ENCODE measurements at places on chromosomes 1 and 21.
A peak's percentile ranks its signal among the peaks of the same experiment; 100 is the strongest.

DNA sequence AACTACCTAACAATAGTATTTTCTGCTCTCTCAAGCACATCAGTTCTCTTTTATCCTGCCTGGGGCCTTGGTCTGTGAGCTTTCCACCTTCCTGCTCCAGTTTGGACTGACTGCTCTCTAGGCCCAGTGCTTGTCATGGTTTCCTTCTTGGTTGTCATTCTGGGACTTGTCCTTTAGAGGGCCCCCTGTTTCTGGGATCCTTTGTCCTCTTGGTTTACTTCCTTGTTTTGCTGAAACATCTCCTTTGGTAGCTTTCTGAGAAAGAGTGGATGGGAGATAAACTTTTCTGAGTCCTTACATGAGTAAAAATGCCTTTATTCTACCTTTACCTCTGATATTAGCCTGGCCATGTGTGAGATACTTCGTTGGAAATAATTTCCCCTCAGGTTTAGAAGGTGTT is 4.7 kb downstream of the SLC1A7 start:
- no peak for DNase-seq

DNA sequence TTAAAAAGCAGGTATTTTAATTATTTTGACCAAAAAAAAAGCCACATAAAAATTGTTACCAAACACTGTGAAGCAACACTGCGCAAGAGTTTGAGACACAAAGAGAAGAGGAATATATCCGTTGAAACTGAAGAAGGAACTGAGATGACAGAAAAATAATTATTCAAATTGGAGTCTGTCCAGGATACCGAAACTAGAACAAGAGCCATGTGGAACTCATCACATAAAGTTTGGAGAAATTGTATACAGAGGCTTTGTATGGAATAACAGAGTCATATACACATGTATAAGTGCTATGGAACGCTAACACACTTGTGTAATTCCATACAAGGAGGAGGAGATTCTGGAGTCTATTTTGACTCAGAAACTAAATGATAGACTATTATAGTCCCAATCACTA is 675.1 kb upstream of the ADGRL2 start:
- DNase-seq = no peak

- no peak for DNase-seq
These were observed 2.0 kb upstream of the ENAH start for GRCh38 chr1:225654688-225655508.

DNA sequence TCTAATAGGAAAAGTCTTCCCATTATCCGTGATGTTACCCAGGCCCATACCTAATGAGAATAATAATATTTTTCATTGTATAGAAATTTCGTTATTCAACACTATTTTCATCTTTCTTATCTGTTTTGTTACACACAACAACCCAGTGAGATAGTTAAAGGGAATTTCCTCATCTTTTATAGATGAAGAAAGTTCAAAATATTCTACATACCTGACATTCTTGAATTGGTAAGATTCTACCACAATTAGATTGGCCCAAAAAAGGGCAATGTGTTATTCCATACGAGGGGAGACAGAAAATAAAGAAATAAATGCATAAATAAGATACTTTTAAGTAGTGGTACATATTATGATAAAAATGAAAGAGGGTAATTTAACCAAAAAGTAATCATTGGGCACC is 405.5 kb upstream of the ADAMTS5 start:
- no peak for DNase-seq

GRCh38 chr1:191804311-191804710 is 354.0 kb upstream of the RGS18 start:
- no peak for DNase-seq

- DNase-seq = no peak
These were observed 121.7 kb downstream of the KIF26B start for GRCh38 chr1:245276445-245276844.

- no peak for DNase-seq
These were observed 19.7 kb downstream of the ENSA start for GRCh38 chr1:150609732-150610131.

GRCh38 chr1:47964636-47965035 is 32.5 kb downstream of the TRABD2B start:
- no peak for DNase-seq

DNA sequence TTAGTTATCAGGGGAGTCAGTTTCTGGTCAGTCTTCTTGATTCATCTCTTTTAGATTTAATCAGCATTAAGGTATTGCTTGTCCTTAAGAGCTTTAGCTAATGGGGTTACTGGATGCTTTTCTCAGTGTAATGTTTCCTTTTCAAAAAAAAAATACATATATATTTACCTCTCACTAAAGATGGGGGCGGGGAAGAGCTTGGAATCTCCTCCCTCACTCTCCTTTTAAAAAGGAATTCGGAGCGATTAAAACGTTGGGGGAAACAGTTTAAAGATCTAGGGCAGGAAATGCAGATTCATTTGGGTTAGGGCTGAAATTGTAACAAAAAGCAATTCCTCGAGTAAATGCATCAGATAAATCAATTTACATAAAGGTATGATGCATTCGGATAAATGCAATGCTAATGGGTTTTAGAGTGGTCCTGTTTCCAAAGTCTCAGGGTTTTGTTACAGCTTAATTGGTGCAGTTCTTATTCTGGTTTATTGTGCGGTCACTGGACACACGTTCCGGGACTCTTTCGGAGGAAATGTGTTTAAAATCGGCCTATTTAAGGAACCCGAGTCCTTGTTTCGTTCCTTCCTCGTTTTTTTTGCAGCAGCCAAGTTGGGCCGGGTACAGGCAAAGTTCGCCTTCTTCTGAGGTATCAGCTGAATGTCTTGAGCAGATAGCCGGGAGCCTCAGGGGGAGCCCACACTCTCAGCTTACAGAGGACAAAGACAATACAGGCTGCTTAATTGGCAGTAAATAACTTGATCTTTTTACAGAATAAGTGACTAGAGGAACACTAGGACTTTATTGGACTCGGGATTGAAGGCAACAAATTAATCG is 1.6 kb downstream of the LMO4 start:
- peak; percentile 57 for DNase-seq

GRCh38 chr1:237205400-237206064 is 163.5 kb downstream of the RYR2 start:
- no peak for DNase-seq

DNA sequence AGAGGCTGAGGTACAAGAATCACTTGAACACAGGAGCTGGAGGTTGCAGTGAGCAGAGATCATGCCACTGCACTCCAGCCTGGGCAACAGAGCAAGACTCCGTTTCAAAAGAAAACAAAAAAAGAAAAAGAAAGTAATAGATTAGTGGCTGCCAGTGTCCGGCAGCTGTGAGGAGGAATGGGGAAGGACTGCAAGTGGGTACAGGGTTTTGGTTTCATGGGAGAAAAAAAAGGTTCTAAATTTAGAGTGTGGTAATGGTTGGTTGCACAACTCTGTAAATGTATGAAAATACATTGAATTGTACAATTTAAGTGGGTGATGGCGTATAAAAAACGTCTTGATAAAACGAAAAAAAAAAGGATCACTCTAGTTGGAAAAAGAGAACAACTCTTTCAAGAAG is 6.7 kb downstream of the TAF1A start:
- no peak for DNase-seq

- no peak for DNase-seq
These were observed 1.1 kb downstream of the THEM4 start for GRCh38 chr1:151908228-151908691.

- DNase-seq = no peak
These were observed 33.9 kb upstream of the POU2F1 start for GRCh38 chr1:167186771-167187170.

GRCh38 chr1:65233782-65234181 is 75.6 kb upstream of the DNAJC6 start:
- no peak for DNase-seq

DNA sequence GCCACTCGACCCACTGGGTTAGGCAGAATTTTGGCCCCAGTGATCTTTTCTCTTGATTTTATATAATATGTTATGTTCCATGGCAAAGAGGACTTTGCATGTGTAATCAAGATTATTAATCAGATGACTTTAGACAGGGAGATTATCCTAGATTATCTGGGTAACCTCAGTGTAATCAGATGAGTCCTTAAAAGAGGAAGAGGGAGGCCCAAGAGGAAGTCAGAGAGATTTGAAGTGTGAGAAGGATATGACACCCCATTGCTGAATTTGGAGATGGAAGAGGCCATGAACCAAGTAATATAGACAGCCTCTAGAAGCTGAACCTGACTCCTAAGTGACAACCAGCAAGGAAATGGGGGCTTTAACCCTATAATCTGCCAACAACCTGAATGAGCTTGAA is 117.1 kb upstream of the CSF3R start:
- DNase-seq = no peak

DNA sequence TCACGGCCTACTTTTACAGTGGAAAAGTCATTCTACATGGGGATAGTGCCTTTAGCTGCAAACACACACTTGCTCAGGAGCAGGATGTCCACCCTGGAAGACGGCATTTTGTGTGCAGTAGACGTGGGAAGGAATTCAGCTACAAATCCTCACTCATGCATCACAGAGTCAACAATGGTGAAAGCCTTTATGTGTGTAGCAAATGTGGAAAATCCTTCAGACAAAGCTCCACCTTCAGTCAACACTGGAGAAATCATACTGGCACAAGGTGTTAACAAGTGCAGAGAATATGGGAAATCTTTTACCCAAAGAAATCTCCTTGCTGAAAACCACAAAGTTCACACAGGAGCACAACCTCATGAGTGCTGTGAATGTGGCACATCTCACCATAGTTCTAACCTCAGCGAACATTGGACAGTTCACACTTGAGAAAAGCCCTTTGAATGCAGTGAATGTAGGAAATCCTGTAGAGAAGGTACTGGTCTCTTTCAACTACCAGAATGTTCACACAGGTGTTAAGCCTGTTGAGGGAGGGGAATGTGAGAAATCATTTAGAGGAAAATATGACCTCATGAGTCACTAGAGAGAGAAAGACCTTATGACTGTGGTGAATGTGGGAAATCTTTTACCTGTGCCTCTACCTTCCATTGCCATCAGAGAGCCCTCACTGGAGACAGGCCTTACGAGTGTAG is 101.8 kb downstream of the PTGS2 start:
- DNase-seq = no peak

GRCh38 chr1:113811156-113811887 is 954 bp downstream of the RSBN1 start:
- DNase-seq = peak; percentile 9

- DNase-seq = no peak
These were observed 2.5 kb downstream of the PRDX6 start for GRCh38 chr1:173479649-173480048.

DNA sequence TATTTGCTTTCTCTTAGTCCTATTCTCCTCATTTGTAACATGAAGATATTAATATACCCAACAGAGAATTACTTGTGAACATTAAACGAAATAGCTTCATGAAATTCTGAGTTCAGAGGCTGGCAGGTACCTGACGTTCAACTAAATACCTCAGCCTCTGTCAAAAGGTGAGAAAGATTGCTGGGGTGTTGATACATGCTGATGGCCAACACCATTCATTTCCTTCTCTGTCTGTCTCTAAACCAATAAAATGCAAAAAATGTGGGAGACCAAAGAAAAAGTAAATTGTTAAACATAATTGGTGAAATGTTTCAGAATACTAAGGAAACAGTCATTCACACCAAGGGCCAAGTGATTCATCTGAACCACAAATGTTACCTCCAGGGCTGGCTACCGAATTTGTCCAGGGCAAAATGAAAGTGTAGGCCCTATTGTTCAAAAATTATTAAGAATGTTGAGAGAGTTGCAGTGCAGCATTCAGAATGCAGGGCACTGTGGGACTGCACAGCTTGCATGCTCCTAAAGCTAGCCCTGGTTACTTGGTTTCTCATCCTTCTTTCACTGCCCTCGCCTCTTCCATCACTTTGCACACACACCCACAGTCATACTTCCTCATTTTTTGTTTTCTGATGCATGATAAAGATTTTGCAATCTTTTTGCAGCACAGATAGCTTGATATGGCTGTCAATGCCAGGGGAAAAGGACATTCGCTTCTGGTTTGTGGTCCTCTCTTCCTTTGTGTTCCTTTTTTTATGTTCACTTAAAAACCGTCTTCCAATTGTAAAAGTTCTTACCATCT is 414.3 kb upstream of the NR5A2 start:
- no peak for DNase-seq

DNA sequence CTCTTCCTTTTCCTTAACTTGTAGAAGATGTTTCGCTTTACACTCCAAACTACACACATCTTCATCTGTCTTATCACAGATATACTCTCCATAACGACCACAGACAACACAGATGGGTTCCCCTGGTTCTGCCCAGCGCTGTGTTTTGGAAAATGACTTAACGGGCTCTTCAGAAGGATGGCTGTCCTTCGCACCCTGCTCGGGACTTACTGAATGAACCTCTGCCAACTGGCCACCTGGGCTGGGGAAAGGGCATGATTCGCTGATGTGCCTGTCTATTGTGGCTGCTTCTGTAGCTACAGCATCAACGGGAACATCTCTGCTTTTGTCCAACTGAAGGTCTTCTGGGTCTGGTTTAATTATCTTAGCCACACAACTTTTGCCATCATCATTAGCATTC is 3.4 kb downstream of the DDX59 start:
- DNase-seq = no peak

- DNase-seq = no peak
These were observed 13.2 kb upstream of the SLC41A1 start for GRCh38 chr1:205826016-205826806.

- no peak for DNase-seq
These were observed 11.1 kb downstream of the CLIC4 start for GRCh38 chr1:24756395-24756794.

DNA sequence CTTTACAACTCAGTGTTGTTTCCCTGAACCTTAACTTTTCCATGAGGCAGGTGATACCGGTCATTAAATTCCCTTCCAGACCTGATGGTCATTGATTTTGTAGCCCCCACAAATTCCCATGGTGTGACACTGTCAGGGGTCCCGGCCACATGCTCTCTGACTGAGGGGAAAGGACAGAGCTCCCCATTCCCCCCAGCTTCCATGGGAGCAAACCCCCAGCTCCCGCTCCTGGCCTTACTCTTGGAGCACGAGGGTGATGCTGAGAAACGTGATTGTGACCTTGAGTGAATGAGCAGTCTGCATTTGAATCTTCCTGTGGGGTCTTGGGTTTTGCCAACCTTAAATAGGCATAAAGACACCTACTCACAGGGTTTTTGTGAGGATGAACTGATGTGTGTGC is 366.8 kb downstream of the RPS6KC1 start:
- DNase-seq = no peak

GRCh38 chr1:197921235-197922069 is 4.3 kb downstream of the LHX9 start:
- DNase-seq = no peak

GRCh38 chr1:149844101-149844500 is 55.3 kb upstream of the BOLA1 start:
- DNase-seq = no peak

- DNase-seq = no peak
These were observed 233.8 kb downstream of the LTN1 start for GRCh38 chr21:28758883-28759242.

GRCh38 chr1:33151116-33151515 is 30.7 kb downstream of the TRIM62 start:
- no peak for DNase-seq
